Muscle of leg (tissue), 16 donors: ENCODE measurements at places on chromosomes 12 and 14.
A peak's percentile ranks its signal among the peaks of the same experiment; 100 is the strongest.

DNA sequence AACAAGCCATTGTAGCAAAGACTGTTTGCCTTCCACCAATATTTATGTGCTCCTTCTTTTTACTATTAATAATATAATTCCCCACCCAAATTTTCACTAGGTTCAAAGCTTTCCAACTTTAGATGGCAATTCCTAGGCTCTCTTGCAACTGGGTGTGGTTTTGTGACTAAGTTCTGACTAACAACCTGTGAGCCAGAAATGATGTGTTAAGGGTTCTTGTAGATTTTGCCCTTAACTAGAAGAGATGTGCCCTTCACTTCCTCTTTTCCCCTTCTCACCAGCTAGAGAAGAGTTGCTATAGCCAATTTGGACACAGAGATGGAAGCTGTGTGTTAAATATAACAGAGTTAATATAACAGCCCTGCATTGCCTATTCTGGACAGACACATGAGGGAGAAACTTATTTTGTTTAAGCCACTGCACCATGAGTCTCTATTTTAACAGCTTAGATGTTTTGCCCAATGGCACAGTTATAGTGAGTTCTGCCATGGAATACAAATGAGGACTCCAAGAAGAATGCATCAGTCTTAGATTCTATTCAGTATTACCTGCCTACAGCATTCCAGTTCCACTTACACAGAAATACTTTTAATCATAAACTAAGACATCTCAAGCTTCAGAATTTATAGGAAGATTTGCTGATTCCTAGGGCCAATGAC, 216.2 kb downstream of the DUSP6 start:
- DNase-seq: no peak

- peak; percentile 67 for DNase-seq
Measured at GRCh38 chr14:68771631-68772030, 21.2 kb downstream of the ZFP36L1 start.

DNA sequence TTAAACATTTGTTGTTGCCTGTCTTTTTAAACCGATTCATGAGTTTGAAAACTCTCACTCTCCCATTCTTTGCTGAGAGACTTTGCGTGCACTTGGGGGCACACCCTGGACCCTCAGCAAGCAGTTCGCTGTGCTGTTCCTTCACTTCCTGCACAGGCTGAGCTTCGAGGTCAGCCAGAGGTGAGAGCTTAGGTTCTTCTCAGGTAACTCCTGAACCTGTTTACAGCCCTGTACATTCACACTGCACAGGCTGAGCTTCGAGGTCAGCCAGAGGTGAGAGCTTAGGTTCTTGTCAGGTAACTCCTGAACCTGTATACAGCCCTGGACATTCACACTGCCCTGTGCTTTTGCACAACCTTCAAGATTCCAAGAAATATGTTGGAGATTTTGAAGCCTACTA, 9.8 kb upstream of the CLECL1 start:
- DNase-seq: no peak

DNA sequence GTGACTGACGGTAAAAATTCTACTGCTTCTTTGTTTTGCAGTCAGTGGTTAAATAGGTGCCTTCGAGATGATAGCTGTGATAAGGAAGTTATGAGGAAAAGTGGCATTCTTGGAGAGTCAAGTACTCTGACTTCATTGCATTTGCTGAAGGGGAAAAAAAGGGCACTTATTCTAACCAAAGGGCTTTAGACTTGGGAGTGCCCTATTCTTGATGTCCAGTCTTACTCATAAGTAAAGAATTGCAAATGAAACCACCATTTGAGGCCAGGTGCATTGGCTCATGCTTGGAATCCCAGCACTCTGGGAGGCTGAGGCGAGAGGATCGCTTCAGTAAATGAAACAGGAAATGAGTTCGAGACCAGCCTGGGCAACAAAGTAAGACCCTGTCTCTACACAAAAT, 40.3 kb downstream of the BRAP start:
- no peak for DNase-seq

GRCh38 chr14:90384543-90384911, 12.3 kb upstream of the CALM1 start:
- DNase-seq: no peak
